RWPE1 (cell line): ENCODE measurements at places on chromosomes 4 and X.

- no peak for DNase-seq
Observed at GRCh38 chrX:19332983-19333382, 10.7 kb upstream of the PDHA1 start.

GRCh38 chrX:23857363-23857762 lies 50.4 kb downstream of the APOO start:
- DNase-seq = no peak

DNA sequence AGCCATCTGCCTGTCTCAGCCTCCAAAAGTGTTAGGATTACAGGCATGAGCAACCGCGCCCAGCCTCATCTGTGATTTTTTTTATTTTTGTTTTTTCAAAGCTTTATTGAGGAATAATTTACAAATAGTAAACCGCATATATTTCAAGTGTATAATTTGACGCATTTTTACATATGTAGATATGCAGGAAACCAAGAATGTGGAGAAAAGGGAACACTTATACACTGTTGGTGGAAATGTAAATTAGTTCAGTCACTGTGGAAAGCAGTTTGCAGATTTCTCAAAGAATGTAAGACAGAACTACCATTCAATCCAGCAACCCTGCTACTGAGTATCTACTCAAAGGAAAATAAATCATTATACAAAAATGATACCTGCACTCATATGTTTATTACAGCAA lies 85.9 kb downstream of the SLC16A2 start:
- no peak for DNase-seq

DNA sequence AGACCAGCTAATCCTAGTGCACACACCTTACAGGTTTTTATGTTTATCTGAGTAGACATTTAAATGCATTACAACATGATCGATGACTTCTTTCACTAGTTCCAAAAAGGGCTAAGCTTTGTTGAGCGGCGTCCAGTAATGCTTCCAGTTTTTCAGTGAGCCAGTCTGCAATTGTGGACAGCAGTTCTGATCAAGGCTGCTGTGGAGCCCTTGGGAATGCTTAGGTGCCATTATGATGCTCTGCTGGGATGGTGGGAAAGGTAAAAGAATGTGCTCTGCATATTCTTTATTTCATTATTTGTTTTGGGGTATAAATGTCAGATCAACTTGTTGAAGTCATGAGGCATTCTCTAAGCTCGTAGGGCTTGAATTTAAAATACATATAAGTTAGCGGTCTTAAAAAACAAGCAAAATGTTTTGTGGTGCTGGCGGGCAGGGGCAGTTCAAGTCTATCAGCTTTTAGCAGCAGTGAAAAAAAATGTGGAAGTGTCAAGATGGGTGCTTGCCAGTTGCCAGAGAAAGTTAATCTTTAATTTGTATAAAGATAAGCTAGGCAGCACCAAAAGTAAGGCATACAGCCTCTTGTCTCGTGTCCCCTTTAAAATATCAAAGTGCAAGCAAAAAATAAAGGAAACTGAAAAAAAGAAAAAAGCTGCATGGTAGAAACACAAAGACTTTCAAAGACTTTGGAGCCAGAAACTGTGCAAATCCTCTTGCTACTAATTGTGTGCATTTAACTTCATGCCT lies 5.8 kb downstream of the MID1IP1 start:
- DNase-seq = no peak

- no peak for DNase-seq
Observed at GRCh38 chr4:126916626-126917140, 716.1 kb upstream of the INTU start.

DNA sequence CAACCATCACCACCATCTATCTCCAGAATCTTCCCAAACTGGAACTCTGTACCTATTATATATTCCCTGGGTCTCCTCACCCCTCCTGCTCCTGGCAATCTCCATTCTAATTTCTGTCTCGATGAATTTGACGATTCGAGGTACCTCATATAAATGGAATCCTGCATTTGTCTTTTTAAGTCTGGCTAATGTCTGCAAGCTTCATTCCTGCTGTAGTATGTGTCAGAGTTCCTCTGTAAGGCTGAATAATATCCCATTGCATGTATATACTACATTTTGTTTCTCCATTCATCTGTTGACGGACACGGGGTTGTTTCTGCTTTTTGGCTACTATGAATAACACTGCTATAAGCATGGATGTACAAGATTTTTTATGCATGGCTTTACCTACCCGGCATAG lies 19.5 kb downstream of the PRKG2 start:
- DNase-seq = no peak

DNA sequence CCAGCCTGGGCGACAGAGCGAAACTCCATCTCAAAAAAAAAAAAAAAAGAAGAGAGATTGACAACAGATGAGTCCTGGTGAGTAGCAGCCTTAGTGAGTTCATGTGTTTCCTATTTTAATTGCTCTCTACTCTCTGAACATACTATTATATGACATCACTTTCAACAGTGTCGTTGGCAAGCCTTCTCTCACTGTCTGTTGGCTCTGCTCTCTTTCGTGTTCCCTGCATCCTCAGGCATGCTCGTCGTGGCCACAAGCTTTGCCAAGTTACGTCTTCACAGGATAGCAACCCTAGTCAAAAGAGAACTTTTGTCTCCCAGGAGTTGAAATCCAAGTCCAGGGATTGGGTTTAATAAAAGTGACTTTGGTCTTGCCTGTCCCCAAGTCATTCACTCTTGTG lies 117.1 kb upstream of the EGFL6 start:
- no peak for DNase-seq

GRCh38 chr4:138299881-138300280 lies 57.7 kb upstream of the SLC7A11 start:
- no peak for DNase-seq

DNA sequence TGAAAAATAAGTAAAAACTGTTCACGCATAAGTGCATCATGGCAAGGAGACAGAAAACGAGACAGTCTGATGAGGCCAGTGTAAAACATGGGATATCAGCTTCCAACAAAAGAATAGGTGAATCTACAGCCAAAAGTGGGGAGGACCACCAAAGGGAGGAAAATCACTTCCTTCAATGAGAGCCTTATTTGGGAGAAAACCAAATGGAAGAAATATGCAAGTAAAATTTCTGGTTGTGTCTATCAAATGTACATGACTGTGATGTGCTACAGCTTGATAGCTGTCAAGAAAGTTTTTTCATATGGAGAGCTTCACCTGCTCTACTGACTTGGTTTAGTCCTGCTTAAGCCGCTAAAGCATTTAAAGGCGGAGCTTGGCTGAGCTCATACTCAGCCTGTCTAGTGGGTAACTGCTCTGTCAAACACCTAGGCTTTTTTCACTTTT lies 66.2 kb downstream of the MAGEA1 start:
- peak; percentile 22 for DNase-seq

GRCh38 chrX:19639056-19639455 lies 123.7 kb upstream of the MAP3K15 start:
- DNase-seq = no peak

DNA sequence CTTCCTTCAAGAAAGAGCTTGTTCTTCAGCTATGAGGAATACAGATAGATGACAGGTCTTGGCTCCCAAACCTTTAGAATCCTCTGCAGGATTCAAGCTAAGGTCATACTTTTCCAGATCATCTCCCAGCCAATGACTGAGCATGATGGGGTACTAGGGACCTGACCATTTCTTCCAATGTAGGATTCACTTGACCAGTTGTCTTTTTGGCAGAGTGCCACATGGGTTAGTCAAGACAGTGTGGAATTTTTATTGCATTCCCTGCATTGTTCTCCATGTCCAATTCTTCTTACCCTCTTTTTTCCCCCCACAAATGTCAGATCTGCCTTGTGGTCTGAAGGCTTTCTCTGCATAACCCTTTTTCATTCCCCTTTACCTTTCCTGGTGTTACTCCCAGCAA lies 99.5 kb downstream of the CCSER1 start:
- no peak for DNase-seq

DNA sequence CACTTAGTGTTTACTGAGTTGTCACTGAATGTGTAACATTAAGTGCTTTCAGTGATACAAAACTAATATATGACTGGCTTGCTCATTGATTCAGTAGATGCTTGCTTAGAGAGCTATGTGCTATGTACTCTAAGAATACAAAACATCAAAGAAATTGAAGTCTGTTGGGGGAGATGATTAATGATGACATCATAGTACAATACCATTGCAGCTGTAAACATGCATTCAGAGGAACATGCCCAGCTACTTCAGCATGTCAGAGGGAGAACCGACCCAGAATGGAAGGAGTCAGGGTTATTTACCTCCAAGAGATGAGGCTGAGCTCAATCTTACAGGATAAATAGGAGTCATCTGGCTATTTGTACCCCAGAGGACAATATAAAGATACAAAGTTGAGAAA lies 290.8 kb downstream of the TENM3 start:
- peak; percentile 62 for DNase-seq

GRCh38 chrX:129629837-129630236 lies 24.9 kb downstream of the APLN start:
- DNase-seq = no peak

GRCh38 chrX:13939741-13940597 lies 89.7 kb downstream of the GEMIN8 start:
- DNase-seq = no peak

GRCh38 chr4:153023692-153024394 lies 87.7 kb downstream of the FHDC1 start:
- peak; percentile 67 for DNase-seq

- DNase-seq = no peak
Observed at GRCh38 chrX:18354369-18355223, at the start of gene SCML2. TSS of gene SCML2 (minus strand) at chrX:18354688. CDS start at chrX:18334071, 20,617 bp downstream.

DNA sequence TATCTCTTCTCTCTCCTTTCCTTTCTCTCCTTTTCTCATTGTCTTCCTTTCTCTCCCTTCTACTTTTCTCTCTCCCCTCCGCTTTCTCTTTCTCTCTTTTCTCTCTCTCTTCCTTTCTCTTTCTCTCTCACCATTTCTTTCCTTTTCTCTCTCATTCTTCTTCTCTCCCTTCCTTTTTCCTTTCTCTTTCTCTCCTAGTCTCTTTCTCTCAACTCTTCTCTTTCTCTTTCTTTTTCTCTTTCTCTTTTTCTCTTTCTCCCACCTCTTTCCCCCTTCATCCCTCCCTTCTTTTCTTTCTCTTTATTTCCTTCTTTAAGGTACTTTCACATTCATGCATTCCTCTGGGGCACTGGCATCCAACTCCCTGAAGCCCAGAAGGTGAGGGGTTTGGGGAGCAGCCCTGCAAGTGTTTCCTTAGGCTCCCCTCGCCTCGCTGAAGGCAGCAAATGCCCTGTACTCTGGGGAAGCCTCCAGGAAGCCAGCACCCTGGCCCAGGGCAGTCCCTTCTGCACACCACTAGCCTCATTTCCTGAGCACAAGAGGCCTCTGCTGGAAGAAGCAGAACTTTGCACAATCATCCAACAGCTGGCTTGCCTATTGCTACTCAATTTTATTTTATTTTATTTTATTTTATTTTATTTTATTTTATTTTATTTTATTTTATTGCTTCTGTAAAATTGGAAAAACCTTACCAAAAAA lies 124.2 kb downstream of the NFKB1 start:
- DNase-seq = no peak

DNA sequence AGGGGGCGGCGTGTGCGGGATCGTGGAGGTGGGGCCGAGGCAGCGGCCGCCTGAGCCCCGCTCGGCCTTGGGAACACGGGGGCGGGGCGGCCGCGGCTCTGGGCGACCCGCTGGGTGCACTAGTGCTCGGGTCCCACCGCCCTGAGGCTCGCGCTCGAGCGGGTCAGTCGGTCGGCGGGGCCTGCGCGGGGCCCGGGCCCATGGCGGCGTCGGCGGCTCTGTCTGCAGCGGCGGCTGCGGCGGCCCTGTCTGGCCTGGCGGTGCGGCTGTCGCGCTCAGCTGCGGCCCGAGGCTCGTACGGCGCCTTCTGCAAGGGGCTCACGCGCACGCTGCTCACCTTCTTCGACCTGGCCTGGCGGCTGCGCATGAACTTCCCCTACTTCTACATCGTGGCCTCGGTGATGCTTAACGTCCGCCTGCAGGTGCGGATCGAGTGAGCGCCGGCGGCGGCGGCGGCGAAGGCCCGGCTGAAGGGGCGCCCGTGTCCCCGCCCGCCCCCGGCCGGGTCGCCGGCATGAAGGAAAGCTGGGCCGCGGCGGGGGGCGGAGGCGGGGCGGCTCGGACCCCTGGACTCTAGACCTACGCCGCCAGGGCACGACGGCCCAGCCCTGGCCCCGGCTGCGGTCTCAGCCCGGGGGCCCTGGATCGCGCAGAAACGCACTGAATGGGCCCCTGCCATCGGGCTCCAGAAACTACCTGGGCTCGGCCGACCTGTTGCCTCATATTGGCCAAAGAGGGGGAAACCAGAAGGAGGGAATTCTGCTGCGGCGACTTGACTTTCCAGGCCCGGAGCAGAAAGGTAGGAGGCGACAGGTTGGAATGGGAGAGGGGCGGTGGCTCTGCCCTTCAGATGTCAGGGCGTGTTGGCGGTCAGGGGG lies at the start of gene SMIM10L2A:
TSS of gene SMIM10L2A (plus strand) at position 13 of the 878 bp plus-strand sequence. CDS start at position 201, 188 bp downstream.
- DNase-seq = no peak

DNA sequence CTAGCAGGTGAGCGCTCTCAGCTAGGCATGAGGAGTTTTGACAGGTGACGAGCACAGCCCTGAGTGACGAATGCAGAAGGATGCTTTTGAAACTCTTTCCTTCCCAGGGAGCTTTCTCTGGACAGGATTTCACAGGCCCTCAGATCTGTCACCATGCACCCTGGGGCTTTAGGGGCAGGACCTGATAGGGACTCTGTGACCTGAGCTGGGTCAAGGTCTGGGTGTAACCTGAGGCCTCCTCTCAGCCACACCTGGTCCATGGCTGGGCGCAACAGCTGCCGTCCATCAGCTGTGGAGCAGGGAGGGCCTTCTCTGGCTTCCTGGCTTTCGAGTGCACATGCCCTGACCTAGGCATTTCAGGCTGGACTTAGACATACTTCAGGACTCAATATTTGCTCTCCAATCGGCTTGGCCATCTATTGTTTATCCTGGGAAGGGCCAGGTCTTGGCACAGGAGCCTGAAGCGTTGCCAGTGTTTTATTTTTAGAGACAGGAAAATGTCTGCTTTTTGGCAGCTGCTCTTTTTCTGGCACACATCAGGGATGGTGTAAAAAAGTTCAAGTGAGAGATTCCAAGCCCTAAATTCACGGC lies 56.4 kb downstream of the C4orf51 start:
- DNase-seq = no peak

- peak; percentile 76 for DNase-seq
Observed at GRCh38 chrX:100994352-100995281, 25.1 kb downstream of the ARL13A start.

GRCh38 chrX:11437642-11438379 lies 144.6 kb downstream of the AMELX start:
- no peak for DNase-seq

- DNase-seq = peak; percentile 66
Observed at GRCh38 chr4:158170691-158171561, 1.9 kb downstream of the GASK1B start.

DNA sequence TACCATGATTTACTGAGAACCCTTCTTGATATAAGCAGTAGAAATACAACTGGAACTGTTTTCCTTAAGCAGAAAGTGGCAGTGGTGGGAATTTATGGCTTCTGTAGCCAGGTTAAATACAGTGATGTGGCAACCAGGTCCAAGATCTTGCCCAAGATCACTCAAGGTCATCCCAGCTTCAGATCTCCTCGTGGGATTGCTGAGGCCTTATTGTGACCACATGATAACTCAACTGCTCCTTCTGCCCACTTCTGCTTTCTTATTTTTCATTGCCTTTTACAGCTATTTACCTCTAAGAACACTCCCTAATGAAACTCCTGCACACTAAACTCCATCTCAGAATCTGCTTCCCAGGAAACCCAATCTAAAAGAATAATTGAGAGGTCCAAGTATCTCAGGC lies 12.4 kb upstream of the CYBB start:
- DNase-seq = no peak
